ENCODE measurements at places on chromosomes 5 and 9.

GRCh38 chr9:1384816-1385215, 334.7 kb downstream of the DMRT2 start:
- DNase-seq, result no peak

DNA sequence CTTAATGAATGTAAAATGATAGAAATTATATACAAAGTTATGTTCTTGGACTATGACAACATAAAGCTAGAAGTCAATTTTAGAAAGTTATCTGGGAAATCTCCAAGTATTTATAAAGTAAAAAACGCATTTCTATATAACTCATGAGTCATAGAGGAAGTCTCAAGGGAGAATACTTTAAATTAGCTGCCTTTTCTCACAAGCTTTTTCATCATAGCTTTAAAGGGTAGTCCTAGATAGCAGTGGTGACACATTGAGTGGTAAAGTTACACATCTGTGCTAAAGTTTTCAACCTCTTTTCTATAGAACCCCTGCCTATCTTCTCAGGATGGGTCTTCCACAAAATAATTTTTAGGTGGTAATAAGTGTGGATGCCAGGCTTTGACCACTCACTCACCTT, 598.3 kb upstream of the FAM174A start:
- no peak for DNase-seq

DNA sequence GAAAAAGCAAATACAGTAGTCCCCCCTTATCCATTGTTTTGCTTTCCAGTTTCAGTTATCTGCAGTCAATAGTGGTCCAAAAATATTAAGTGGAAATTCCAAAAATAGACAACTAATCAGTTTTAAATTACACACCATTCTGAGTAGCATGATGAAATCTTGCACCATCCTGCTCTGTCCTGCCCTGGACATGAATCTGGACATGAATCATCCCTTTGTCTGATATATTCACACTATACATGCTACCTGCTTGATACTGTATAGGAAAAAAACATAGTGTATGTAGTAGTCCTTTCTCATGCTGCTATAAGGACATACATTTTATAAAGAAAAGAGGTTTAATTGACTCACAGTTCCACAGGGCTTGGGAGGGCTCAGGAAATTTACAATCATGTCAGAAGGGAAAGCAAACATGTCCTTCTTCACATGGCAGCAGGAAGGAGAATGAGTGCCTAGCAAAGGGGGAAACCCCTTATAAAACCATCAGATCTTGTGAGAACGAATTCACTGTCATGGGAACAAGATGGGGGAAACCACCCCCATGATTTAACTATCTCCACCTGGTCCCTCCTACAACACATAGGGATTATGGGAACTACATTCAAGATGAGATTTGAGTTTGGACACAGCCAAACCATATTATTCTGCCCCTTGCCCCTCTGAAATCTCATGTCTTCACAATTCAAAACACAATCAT, 153.9 kb downstream of the ARRDC3 start:
- DNase-seq, result no peak

DNA sequence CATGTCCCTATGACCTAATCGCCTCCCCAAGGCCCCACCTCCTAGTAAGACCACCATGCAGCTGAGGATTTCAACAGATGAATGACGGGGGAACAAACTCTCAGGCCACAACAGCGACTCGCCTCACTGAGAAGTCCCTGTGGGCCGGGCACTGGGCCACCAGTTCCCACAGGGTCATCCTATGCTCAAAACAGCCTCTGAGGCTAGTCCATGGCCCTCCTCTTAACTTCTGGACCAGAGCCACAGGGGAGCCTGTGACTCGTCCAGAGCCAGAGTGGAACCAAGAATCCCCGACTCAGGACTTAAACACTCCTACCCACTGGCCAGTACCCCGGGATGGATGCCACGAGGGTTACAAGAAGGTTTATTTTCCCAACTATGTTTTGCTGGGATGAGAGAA, 12.3 kb downstream of the GFPT2 start:
- no peak for DNase-seq
